Muscle of leg (tissue), 16 donors: ENCODE measurements at places on chromosomes 3 and 15. TPM values are rescaled to one million over a fixed set of nuclear protein-coding genes. Genes with fewer than 3 reads are reported as not detected.

DNA sequence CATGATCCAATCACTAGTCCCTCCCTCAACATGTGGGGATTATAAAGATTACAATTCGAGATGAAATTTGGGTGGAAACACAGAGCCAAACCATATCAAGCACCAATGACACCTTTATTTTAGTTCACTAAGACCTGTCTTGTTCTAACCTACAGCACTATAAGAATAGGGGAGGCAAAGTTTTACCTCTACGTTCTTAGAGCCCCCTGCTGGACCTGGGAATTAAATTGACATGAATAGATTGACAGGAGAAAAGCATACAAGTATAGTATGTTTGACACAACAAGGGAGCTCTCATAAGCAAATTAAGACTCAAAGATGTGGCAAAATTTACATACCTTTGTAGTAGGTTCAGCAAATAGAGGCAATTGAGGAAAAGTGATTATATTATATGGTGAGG, 974.4 kb upstream of the ALCAM start:
- H3K4me3 ChIP-seq, result no peak overlapping the region
- no peaks in the 10 kb centered on the region for H3K27me3 ChIP-seq
- H3K4me1 ChIP-seq, result no peaks in the 10 kb centered on the region
- no peak overlapping the region for H3K27ac ChIP-seq
- DNase-seq, result no peak

GRCh38 chr3:6125520-6125919, 735.4 kb upstream of the GRM7 start:
- no peaks in the 10 kb centered on the region for H3K27me3 ChIP-seq
- no peaks in the 10 kb centered on the region for H3K36me3 ChIP-seq
- DNase-seq, result no peak
- H3K27ac ChIP-seq, result no peak overlapping the region
- H3K4me3 ChIP-seq, result no peak overlapping the region

- H3K36me3 ChIP-seq, result peaks cover 33% of the 10 kb centered on the region
- H3K27ac ChIP-seq, result no peak overlapping the region
- H3K4me3 ChIP-seq, result no peak overlapping the region
- no peak for DNase-seq
- H3K4me1 ChIP-seq, result no peaks in the 10 kb centered on the region
These were observed 84.3 kb downstream of the HERC1 start for GRCh38 chr15:63749330-63749942.

C3orf49 gene
- not detected for total RNA-seq

ANKRD34C gene
- under 0.01 TPM for total RNA-seq

PLA1A gene
- 0.09 TPM for total RNA-seq

- no peaks in the 10 kb centered on the region for H3K36me3 ChIP-seq
- H3K27me3 ChIP-seq, result peaks cover 7% of the 10 kb centered on the region
- H3K4me3 ChIP-seq, result no peak overlapping the region
- no peak for DNase-seq
- H3K27ac ChIP-seq, result no peak overlapping the region
- no peaks in the 10 kb centered on the region for H3K4me1 ChIP-seq
These were observed 11.4 kb downstream of the CCK start for GRCh38 chr3:42254566-42254965.

ZNF35 gene
- total RNA-seq, result 10.1 TPM

GRCh38 chr3:71681224-71681668, 44.0 kb downstream of the EIF4E3 start:
- H3K4me3 ChIP-seq, result no peak overlapping the region
- H3K4me1 ChIP-seq, result no peaks in the 10 kb centered on the region
- H3K36me3 ChIP-seq, result no peaks in the 10 kb centered on the region

DNA sequence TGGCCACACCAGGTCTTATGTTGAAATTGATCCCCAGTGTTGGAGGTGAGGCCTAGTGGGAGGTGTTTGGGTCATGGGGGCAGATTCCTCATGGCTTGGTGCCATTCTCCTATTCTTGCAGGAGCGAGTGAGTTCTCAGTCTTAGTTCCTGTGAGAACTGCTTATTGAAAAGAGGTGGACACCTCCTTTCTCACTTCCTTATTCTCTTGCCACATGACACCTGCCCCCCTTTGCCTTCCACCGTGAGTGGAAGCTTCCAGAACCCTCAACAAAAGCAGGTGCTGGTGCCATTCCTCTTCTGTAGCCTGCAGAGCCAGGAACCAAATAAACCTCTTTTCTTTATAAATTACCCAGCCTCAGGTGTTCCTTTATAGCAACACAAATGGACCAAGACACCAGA, 318.1 kb upstream of the MCTP2 start:
- H3K27me3 ChIP-seq, result no peaks in the 10 kb centered on the region
- H3K36me3 ChIP-seq, result no peaks in the 10 kb centered on the region
- H3K27ac ChIP-seq, result no peak overlapping the region

GRCh38 chr3:116770815-116771450, 61.4 kb downstream of the TUSC7 start:
- no peaks in the 10 kb centered on the region for H3K36me3 ChIP-seq
- no peaks in the 10 kb centered on the region for H3K4me1 ChIP-seq
- no peak overlapping the region for H3K4me3 ChIP-seq
- no peak overlapping the region for H3K27ac ChIP-seq
- H3K27me3 ChIP-seq, result no peaks in the 10 kb centered on the region

DNA sequence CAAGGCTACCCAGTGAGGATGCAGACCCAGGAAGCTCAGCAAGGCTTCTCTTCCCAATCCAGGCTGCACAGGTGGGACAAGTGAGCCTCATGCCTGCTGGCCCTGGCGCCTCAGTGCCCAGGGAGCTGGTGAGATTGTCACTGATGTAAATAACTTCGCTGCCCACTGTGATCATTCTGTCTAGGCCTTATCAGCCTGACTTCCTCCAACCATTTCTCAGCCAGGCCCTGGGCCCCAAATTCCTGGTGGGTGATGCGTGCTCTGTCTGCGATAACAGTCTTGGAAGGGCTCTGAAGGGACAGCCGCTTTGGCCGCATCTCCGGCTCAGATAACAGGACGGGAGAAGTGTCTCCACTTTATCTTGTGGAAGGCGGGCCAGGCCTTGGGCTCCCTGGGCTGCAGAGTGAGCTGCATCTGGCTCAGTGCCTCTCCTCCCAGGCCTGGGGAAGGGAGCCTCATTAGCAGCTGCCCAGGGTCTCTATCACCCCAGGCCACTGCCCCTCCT, 2.2 kb upstream of the FBLN2 start:
- H3K27ac ChIP-seq, result no peak overlapping the region
- no peaks in the 10 kb centered on the region for H3K36me3 ChIP-seq
- H3K27me3 ChIP-seq, result peaks cover 22% of the 10 kb centered on the region
- DNase-seq, result peak; percentile 52

- H3K27ac ChIP-seq, result no peak overlapping the region
- H3K4me3 ChIP-seq, result no peak overlapping the region
- peak; percentile 20 for DNase-seq
- H3K4me1 ChIP-seq, result peaks cover 10% of the 10 kb centered on the region
- H3K36me3 ChIP-seq, result no peaks in the 10 kb centered on the region
- H3K27me3 ChIP-seq, result peaks cover 3% of the 10 kb centered on the region
These were observed 159.3 kb upstream of the C2CD4B start for GRCh38 chr15:62324382-62324781.

DNA sequence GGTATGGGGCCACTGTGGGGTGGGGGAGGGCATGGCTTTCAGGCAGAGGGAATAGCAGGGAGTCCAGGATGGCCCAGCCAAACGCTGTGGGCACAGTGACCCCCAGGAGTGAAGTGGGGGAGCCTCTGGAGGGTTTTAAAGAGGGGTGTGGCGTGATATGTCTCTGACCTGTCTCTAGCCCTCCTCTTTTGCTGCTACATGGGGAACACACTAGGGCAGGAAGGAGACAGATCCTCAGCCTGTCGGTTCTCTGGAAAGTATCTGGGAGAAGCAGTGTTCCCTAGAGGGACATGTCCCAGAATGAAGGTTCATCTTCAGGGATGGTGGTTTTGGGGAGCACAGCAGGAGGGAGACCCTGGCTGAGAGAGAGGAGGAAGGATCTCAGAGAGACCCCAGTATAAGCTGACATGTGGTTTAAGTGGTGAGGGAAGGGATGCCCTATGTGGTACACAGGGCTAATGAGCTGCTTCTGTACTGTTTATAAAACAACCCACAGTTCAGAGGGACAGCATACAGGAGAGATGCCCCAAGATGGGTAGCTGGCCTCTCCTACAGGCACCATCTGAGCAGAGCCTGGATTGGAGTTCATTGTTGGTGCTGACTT, 37.7 kb downstream of the TRIM71 start:
- DNase-seq, result no peak
- H3K36me3 ChIP-seq, result no peaks in the 10 kb centered on the region
- peaks cover 2% of the 10 kb centered on the region for H3K4me1 ChIP-seq

SLC12A8 gene
- 1.5 TPM for total RNA-seq
